Lower lobe of right lung (tissue), 2 donors: ENCODE measurements at places on chromosomes 16 and 17. TPM values are rescaled to one million over a fixed set of nuclear protein-coding genes. Genes with fewer than 3 reads are reported as not detected.
A peak's percentile ranks its signal among the peaks of the same experiment; 100 is the strongest.

GRCh38 chr17:61475726-61476125, 23.5 kb downstream of the TBX4 start:
- DNase-seq, result peak; percentile 16

DNA sequence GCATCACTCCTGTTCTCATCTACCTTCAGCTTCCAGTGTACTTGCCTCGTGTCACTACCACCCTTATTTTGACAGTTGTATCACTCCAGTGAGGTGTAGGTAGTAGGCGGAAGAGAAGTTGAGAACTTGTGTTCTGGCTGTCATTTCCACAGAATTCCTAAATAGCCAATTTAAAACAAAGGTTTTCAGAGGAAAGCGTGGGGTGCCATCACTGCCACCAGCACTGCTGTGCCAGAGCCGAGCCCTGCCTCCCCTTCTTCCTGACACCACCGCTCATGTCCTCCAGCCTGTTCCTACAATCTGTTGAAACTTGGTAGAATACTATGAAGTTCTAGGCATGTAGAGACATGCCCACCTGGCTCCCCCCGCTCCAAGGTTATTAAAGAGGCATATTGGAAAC, 215.8 kb downstream of the TANC2 start:
- no peak for DNase-seq

Gene TRPV3
- total RNA-seq, result 0.68 TPM

GRCh38 chr17:74862108-74862901, 2.6 kb upstream of the GRIN2C start:
- DNase-seq, result peak; percentile 82
